ENCODE measurements at places on chromosomes 16 and 17.

GRCh38 chr16:57981636-57982035 is 10.7 kb upstream of the CNGB1 start:
- DNase-seq: no peak

GRCh38 chr17:49850772-49851386 is 3.0 kb upstream of the TAC4 start:
- no peak for DNase-seq

DNA sequence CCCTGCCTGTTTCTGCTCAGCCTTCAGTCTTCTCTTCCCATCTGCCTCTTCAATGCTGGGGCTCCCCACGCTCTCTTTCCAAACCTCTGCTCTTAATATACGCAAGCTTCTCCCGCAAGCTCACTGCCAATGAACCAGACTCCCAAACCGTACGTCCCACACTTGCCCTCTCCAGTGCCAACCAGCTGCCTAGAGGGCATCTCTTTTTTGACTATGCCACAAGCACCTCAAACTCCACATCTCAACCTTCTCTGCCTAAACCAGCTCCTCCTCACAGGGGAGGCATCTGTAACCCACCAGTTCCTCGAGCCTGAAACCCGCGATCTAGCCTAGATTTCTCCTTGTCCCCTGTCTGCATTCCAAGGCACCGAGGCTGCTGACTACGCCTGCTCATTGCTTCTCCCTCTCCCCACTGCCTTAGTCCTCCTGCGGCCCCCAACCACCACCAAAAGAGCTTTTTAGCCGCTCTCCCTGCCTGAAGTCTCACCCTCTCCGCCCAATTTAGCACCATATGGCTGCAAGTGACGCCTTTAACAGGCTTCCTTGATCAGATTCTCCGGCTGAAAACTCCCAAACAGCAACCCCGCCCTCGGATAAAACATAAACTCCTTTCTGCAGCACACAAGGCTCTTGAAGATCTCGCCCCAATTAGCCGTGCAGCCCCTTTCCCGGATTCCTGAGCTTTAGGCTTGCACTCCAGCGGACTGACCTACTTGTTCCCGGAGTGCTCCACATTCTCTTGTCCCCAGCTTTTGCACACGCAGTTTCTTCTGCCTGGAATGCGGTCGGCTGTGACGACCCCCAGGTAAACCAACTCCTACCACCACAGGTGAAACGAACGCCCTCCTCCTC is 1.5 kb downstream of the GGA2 start:
- no peak for DNase-seq

- no peak for DNase-seq
Measured at GRCh38 chr17:67637901-67638641, 79.7 kb upstream of the NOL11 start.

DNA sequence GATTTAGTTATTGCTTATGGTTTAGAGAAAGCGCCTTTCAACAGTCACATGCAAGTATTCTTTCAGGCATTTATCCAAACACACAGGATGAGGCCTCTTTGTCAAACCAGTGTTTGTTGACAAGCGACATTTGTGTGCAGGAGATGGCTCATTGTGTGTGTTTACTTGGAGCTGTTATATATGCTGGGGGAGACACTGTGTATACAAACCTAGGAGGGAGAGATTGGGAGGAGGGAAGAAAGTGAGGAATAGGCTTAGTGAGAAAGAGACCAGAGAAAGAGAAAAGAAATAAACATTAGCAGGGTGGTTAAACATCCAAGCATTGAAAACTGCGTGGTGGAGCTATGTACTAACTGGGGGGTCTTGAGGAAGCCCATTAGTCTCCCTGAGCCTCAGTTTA is 437.6 kb downstream of the MAF start:
- DNase-seq: no peak

DNA sequence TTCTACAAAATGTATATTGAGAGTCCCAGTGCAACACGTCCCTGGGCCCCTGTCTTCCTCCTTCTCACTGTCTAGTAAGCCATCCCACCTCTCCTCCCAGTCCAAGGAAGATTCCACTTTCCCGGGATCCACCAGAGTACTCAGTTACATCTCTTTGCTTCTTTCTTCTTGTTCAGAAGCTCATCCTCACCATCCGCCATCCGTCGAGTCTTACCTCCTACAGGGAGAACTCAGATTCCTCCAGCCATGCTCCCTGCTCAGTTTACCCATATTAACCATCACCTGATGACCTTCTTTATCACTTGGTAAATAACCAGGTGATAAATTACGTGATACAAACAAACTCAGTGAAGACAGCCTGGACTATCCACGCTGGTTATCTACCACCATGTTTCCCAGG is 57.1 kb downstream of the CYTH1 start:
- DNase-seq: no peak

DNA sequence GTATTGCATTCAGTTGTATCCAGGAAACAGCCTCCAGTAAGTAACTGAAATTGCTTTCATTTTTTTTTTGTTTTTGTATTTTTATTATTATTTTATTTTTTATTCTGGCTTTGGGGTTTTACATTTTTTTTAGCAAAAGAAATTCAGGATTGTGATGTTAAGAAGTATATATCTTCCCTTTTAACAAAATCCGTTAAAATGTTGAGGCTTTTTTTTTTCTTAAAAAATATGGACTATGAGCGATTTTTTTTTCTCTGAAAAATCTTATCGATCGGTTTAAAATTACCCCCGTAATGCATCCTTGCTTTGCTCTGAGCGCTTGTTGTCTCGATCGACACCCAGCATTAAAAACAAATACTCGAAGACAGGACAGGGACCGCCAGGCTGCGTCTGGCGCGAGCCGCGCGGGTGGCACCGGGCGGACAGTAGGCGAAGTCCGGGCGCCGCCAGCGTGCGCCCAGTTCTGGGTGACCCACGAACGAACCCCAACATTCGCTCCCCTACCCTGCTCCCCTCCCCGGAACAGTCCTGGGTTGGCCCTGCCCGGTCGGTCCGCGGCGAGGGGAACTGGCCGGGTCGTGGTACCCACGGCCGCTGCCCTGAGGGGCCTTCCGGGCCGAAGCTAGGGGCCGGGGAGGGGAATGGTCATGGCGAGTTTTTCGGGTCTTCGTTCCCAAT is 482 bp downstream of the BAHCC1 start:
- no peak for DNase-seq

DNA sequence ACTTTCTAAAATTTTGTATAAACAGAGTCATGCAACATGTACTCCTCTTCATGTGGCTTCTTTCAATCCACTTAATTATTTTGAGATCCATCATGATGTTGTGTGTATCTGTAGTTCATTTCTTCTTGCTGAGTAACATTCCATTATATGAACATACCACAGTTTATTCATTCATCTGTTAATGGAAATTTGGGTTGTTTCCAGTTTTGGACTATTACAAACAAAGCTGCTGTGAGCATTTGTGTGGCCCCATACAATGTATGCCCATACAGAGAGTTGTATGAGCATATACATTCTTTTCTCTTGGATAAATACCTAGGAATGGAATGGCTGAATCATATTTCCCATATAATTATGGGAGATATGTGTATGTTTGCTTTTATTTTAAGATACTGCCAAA is 85.6 kb downstream of the CLEC16A start:
- no peak for DNase-seq

- no peak for DNase-seq
Measured at GRCh38 chr16:16008666-16009065, 59.2 kb downstream of the ABCC1 start.

DNA sequence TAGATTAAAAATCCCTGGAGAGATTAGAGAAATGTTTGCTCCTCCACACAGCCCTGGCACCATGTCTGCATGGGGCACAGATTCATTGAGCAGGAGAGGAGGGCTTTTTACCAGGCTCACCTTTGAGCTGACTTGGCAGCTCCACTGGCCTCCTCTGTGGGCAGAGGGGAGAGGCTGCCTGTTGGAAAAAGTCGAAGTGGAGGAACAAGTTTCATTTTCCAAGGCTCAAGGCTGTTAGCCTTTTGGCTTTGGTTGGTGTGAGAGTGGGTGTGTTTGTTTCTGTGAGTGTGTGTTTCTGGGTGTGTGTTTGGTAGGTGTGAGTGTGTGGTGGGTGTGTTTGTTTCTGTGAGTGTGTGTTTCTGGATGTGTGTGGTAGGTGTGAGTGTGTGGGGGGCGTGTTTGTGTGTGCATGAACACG is 5.6 kb downstream of the TMEM238L start:
- DNase-seq: no peak

DNA sequence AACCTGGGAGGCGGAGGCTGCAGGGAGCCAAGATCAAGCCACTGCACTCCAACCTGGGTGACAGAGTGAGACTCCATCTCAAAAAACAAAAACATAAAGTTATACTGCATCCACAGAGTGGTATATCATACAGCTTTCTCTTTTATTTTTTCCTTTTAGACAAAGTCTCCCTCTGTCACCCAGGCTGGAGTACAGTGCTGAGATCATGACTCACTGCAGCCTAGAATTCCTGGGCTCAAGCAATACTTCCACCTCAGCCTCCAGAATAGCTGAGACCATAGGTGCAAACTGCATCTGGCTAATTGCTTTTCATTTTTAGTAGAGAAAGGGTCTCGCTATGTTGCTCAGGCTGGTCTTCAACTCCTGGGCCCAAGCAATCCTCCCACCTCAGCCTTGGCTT is 10.0 kb upstream of the COPRS start:
- DNase-seq: no peak

DNA sequence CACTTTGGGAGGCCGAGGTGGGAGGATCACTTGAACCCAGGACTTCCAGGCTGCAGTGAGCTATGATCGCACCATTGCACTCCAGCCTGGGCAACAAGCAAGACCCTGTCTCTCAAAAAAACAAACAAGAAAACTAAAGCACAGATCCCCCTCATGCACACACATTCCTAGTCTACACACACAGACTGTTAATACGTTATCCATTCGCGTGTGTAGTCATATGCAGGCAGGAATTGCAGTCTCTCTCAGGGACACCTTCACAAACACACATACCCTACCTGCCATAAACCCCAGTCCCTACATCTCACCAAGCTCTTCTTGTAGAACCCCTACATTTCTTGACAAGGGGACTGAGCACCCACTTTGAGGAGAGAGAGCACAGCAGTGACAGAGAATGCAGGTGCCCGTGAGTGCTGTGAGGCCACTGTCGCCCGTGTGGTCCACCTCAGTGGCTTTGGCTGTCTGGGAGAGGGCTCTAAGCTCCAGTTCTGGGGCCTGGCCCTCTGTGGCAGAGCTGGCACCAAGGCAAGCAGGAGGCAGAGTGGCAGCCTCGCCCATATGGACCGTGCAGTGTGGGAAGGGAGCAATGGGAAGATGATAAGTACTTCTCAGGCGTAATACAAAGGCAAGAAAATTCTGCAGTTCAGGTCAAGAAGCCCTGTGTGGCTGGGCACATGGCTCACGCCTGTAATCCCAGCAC is 59.0 kb upstream of the RPH3AL start:
- no peak for DNase-seq

- DNase-seq: no peak
Measured at GRCh38 chr16:66933776-66934137, 445 bp downstream of the CIAO2B start.

DNA sequence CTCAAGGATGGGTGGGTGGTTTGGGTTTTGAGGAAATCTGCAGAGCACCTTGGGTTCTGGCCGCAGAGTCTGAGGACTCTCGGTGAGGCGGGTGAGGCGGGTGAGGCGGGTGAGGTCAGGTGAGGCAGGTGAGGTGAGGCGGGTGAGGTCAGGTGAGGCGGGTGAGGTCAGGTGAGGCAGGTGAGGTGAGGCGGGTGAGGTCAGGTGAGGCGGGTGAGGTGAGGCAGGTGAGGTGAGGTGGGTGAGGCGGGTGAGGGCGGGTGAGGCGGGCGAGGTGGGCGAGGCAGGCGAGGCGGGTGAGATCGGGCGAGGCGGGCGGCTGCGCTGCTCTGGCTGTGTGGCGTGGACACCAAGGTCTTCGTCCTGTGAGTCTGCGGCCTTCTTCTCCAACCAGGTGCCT is 24.1 kb upstream of the RPL13 start:
- no peak for DNase-seq

DNA sequence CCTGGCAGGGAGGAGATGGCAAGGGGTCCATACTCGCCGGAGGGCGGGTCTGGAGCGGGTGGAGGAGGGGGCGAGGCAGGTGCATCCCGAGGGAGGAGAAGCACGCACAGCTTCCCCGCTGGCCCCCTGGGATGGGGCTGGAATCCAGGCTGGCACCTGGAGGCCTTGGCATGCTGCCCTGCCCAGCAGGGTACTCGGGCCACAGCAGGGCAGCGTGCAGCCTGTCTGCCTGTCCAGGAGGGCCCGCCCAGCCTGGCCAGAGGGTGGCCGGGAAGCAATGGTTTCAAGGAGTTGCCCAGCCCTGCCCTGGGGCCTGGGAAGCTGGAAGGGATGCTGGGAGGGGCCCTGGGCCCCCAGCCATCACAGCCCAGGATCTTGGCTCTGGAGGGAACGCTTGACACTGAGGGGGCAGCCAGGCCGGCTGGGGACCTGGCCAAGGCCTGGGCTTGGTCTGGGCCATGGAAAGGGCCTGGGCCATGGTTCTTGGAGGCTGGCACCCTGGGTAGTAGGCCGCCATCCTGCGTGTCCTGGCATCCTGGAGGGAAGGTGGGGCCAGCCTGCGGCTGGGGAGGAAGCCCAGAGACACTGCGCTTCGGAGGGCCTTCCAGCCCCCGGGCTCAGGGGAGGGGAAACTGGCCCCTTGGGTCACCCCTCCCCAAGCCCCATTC is 1.1 kb downstream of the GLIS2 start:
- no peak for DNase-seq

DNA sequence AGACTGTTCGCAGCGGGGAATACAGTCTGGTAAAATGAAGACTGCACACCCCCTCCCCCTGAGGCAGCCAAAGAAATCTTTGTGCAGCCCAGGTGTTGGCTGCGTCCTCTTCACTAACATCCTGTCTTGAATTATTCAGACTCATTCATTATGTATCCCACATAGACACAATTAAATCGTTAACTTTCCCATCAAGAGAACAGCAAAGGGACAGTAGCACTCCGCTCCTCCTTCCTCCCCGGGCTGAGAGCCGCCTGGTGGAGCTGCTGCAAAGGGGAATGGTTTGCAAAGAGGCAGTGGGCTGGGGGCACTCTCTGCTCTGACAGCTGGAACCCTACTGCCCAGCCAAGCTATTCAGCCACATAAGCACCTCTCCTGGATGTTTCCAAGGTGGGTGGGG is 290.0 kb upstream of the SOX9 start:
- DNase-seq: no peak

- DNase-seq: no peak
Measured at GRCh38 chr17:79335456-79335855, 260.8 kb downstream of the ENGASE start.

DNA sequence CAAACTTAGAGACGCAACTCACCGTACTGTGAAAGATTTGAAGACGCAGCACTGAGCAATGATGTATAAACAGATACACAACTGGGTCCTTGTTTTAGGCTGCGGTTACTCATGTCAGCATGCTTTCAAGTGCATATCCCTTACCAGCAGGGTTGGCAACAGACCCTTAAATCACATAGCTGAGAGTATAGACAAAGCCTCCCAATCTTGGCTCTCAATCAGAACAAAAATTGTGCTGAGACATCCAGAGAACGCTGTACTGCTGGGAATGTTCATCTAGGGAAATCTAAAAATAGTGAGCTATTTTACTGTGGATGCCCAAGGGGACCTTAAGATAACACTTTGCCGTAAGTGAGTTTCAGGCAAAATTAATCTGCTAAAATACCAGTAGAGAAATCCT is 84.4 kb upstream of the NUDT7 start:
- no peak for DNase-seq

GRCh38 chr17:3033741-3034577 is 29.4 kb downstream of the OR1D5 start:
- DNase-seq: no peak

Data from T follicular helper cell (primary cell).